ENCODE measurements at places on chromosomes 4 and X. TPM values are rescaled to one million over a fixed set of nuclear protein-coding genes. Genes with fewer than 3 reads are reported as not detected.

MAGEB10 gene
- total RNA-seq, result not detected

- no peak for DNase-seq
These were observed 253.6 kb downstream of the PPP1R2C start for GRCh38 chrX:42524379-42524778.

GRCh38 chrX:150362599-150363481 lies at the start of gene MAMLD1:
MAMLD1 (plus strand) TSS chrX:150363317; CDS start chrX:150445517, 82,200 bp downstream.
- no peak for DNase-seq

GRCh38 chr4:128653527-128654444 lies 155.7 kb upstream of the JADE1 start:
- DNase-seq, result no peak

DNA sequence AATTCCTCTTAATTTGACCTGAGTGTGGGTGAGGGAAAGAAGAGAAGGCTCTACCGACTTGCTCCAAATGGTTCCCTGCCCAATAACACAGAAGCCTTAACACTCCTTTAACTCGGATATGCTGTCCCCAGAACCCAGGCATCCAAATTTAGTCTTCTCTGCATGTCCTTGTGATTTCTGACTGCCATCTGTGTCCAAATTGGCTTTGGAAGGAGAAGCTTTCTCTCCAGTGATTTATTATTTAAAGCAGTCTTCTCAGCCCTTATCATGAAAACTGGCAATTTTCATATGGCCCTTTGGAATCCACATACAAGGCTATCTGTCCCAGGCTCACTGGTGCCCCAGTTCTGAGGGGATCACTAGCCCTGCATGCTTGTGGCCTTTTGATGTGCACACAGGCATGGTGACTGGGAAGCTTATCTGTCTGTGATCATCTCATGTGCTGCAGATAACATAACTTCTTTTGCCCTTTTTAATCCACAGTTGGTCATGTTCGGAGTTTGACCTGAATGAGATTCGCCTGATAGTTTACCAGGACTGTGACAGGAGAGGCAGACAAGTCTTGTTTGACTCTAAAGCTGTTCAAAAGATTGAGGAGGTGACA lies 56.7 kb downstream of the FNIP2 start:
- no peak for DNase-seq

XAGE1B gene
- not detected for total RNA-seq

GRCh38 chr4:26938516-26938915 lies 77.9 kb downstream of the STIM2 start:
- DNase-seq, result no peak

IL13RA1 gene
- total RNA-seq, result 70.2 TPM

MMRN1 gene
- total RNA-seq, result 8.0 TPM

- no peak for DNase-seq
These were observed 636 bp upstream of the TIMM8A start for GRCh38 chrX:101349193-101349562.

DNA sequence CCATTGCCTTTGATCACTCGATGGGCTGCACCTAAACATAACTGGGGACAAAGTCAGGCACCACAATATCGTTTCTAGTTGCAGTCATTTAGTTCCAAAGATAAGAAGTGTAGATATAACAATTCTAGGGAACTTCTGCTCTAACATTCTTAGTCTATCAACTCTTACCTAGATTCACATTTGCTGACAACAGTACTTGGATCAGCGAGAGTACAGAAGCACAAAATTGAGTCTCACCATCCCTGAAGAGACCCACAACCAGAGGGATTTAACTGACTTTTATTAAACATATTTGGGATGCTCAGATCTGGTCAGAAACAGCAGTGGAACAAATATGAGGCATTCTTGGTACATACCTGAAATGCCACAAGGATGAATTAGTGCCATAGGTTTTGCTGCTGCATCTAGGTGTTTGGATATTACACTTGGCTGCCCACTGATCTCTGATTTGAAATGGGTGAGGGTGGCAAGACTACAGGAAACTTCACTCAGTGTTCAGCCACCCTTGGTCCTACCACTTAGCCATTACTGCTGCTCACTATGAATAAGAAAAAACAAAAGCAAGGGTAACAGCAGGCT lies 28.9 kb upstream of the HUWE1 start:
- DNase-seq, result no peak

- no peak for DNase-seq
These were observed 167.1 kb downstream of the NSUN7 start for GRCh38 chr4:40916880-40917279.

DNA sequence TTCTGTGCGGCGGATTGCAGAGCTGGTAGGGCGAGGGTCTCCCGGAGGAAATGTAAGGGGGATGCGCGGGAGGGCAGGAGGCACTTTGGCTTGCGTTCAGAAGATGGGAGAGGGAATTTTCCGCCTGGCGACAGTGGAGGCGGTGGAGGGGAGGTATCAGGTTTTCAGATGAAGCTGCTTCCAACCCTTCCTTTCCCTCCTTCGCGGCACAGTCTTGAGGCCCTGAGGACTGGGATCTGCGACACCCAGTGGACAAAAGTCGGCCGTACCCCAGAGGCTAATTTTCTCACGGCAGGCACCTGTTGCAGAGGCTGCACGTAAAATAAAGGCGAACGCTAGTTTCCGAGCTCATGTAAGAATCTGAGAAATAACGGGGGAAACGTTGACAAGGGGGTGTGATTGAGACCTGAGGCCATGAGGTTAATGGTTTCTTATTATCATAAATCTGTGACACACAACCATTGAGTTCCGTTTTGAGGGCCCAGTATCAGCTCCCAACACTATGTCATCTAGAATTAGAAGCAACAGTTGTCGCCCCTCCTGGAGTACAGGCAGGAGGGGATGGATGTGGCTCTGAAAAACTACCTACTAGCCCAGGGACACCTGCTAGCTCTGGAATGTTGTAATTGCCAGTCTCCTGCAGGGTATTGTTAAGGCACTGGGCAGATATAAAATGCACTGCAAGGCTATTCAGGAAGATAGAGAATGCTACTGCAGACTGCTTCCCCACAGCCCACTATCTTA lies 1.1 kb downstream of the ZCCHC18 start:
- no peak for DNase-seq

DNA sequence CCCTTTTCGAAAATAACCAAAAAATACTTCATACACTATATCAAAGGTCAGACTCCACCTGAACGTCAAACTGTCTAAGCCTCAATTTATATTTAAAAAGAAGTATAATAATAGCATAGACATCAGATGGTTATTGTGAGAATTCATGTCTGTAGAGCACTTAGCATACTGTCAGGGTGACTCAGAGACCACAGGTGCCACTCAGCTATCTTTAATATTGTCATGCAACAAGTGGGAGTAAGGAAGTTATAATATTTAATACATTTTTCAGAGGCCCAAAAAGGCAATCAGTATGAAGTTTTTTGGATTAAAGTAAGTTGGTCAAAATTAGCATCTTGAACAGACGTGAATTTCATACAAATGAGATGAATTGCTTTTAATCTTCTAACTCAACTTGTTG lies 93.3 kb downstream of the PHOX2B start:
- no peak for DNase-seq

- no peak for DNase-seq
These were observed 672 bp upstream of the NAT8L start for GRCh38 chr4:2058264-2059045.

- DNase-seq, result no peak
These were observed 505.6 kb downstream of the STIM2 start for GRCh38 chr4:27366104-27366823.

RHOH gene
- total RNA-seq, result 4.6 TPM

- no peak for DNase-seq
These were observed 94.2 kb upstream of the TEX13D start for GRCh38 chrX:124238268-124238667.

- DNase-seq, result no peak
These were observed 60.6 kb upstream of the GABRA2 start for GRCh38 chr4:46450556-46450955.

DNA sequence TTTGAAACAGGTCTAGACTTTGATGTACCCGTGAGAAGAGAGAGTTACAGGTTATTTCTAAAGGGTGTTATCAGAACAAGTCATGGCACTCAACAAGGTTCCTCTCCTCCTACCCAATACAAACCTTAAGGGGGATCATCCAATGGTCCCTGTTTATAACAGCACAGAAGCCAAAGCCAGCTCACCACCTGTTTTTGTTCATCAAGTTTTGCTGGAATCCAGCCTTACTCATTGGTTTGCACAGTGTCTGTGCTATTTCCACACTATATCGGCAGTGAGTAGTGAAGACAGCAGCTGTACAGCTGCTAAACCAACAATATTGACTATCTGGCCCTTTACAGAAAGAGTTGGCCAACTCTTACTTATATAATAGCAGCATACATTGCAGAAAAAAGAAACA lies 262.1 kb upstream of the STS start:
- DNase-seq, result no peak

RBBP7 gene
- total RNA-seq, result 74.3 TPM

GRCh38 chr4:154626793-154627484 lies 14.5 kb upstream of the FGG start:
- no peak for DNase-seq

DNA sequence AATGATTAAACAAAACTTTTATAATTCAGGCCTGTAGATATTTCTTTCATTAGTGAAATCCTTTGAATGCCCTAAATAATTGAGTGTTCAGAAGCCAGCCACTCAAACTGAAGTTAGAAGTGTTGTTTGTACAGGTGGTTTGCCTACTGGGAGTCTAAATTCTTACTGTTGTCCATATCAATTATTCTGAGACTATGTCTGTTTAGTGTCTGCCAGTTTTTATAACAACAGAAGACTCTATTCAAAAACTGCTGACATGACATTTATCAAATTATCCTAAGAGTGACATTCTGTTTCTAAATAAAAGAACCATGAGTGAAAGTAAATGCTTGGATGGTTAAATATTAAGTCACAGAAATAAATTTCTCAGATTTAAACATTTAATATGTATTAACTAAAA lies 375.1 kb downstream of the FAT4 start:
- no peak for DNase-seq

DNA sequence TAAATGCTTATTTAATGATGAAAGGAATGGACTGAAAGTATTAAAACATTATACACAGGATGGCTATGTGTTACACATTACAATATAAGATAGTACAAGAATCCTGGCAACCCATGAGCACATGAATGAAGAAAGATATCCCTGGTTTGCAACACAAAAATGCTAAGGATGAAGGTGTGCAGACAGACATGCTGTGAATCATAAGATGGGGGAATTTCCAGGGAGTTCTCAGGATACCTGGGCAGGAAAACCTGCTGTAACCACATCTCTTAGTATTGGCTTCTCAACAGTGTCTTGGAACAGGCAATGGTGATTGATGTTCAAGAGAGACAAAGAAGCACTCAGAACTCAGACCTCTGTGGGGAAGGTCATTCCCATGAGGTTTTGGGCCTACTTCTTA lies 23.9 kb upstream of the ANOS1 start:
- no peak for DNase-seq

GRCh38 chr4:182938205-182938645 lies 21.0 kb upstream of the DCTD start:
- DNase-seq, result no peak

DNA sequence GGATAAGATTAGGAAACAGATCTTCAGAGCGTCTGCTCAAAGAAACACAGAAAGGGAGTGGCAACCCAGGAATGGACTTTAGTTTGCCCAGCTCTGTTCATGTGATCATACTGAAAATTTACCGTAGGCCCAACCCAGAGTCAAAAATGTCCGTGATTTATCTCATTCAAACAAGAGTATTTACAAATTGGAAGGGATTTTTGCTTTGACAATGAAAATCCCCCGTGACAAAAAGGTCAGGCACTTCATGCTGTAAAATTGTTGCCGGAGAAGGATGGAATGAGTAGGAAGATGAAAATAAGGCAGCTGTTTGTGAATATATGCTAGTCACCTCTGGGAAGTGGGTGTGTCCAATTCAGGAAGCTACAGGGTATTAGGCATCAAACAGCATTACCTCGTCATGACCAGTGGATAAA lies 1.2 kb downstream of the SULT1B1 start:
- no peak for DNase-seq

GRCh38 chr4:89614155-89614554 lies 222.8 kb downstream of the SNCA start:
- DNase-seq, result no peak

- DNase-seq, result no peak
These were observed 549.0 kb upstream of the MAGEB2 start for GRCh38 chrX:29666366-29666765.

DNA sequence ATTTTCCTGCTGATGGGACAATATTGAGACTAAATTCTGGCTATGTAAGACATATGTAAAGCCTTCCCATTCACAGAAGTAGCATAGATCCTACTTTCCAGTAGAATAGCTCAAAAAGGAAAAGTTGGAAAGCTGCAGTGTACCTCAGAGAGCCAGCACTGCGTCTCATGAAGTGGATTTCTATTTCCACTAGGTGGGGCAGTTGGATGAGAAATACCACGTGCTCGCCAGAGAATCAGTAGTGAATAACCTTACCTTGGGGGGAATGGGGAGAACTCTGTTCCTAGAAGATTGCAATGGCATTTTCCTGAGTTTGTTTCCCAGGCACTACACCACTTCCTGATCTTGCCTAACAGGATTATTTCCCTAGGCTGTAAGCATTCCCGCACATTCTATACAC lies 907.1 kb downstream of the FSTL5 start:
- DNase-seq, result no peak

GRCh38 chrX:71250841-71251240 lies 3.1 kb downstream of the ZMYM3 start:
- DNase-seq, result no peak

- DNase-seq, result no peak
These were observed 525.8 kb downstream of the NLGN4X start for GRCh38 chrX:5702890-5703289.

DNA sequence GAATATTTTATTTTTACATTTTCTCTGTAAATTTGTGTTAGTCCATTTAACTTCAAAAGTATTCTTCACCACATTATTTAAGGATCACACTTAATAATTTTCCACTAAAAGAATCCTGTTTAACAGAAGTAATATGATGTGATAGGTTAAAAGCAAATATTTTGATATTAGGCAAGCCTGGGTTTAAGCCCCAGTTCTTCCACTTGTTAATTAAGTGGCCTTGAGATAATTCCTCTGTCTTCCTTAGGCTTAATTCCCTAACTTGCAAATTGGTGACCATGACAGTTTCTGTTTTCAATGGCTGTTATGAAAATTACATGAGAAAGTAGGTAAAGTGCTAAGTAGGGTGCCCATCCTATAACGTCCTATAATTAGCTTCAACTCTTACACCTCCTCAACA lies 129.9 kb upstream of the ATOH1 start:
- no peak for DNase-seq

UGT2B10 gene
- total RNA-seq, result not detected

SMR3B gene
- total RNA-seq, result not detected

- no peak for DNase-seq
These were observed 29.0 kb upstream of the SPACA5B start for GRCh38 chrX:48101443-48101842.

NIPAL1 gene
- total RNA-seq, result 6.5 TPM

HSFX4 gene
- not detected for total RNA-seq

DNA sequence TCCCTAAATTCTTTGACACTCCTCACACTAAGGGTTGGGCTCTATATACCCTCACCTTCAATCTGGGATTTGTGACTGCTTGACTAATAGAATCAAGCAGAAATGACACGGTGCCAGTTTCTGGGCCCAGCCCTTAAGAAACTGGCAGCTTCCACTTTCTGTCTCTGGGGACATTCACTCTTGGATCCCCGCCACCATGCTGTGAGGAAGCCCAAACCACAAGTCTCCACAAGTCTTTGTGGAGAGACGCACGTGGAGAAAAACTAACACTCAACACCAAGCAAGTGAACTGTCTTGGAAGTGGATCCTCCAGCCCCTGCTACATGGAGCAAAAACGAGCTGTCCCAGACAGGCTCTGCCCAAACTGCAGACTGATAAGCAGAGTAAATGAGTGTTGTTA lies 1.1 kb upstream of the EDNRA start:
- DNase-seq, result no peak

Data from omental fat pad (tissue), 4 donors.